EH (cell line): ENCODE measurements at places on chromosomes 2 and 18.

DNA sequence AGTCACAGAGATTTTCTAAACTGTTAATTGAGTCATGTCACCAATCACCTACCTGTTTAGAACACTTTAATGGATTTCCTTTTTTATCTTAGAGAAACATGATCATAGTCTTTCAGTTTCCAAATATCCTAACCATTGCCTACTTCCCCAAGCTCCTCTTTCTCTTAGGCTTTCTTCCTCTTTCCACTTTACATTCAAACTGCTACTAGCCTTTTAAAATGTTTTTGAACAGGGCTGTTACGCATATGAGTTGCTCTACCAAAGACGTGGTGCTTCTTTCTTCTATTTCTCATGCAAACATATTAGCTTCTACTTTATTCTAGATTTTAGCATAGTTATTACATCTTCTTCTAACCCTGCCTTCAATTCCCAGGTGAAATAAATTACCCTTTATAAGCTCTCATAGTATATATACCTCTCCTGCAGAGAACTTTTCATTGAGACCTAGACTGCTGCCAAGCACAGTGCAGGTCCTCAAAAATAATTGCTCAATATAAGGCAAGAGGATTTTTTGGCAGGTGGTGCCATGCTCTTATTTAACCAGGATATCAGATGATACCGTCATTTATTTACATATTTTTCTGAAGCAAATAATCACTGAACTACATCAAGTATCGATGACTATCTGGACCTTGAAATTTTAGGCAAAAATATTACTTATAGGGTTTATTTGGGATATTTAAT, 937.1 kb downstream of the TSN start:
- DNase-seq: no peak

DNA sequence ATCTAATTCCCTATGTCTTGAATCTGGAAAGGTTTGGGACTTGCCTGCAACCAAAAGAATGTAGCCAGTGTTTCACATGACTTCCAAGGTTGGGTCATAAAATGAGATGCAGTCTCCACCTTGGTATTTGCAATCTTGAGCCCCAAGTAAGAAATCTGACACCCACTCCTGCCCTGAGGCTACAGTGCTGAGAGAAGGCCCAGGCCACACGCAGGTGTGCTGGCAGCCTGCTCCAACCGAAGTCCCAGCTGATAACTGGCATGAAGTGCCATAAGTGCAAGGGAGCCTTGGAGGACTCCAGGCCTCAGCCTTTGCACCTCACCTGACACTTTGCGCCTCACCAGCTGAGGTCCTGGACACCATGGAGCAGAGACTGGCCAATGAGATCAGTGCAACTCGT, 182.7 kb downstream of the ANAPC1 start:
- peak; percentile 27 for DNase-seq

GRCh38 chr18:4068552-4069158, 386.5 kb downstream of the DLGAP1 start:
- DNase-seq: peak; percentile 49

DNA sequence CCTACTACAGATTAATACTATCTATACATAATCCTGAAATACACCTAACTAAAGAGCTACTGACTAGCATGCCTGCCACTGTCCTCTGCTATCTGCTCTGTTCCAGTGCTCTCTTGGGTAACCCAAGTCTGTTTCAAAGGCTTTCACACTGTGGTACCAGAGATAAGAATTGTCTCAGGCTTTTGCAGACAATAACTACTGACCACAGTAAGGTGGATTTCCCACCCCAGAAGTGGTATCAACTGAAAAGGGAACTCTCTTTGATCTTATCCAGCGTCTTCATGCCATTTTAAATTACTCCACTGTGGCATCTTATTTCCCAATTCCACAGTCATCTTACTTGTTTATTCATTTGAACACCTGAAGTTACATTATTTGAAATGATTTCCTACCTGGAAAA, 190.2 kb downstream of the IKZF2 start:
- no peak for DNase-seq

- DNase-seq: no peak
Observed at GRCh38 chr2:64166212-64166611, 22.0 kb upstream of the PELI1 start.

GRCh38 chr2:169397697-169398096, 35.4 kb upstream of the LRP2 start:
- peak; percentile 4 for DNase-seq

GRCh38 chr2:67246791-67247190, 150.3 kb upstream of the ETAA1 start:
- DNase-seq: no peak

- DNase-seq: no peak
Observed at GRCh38 chr2:124805060-124805459, 780.0 kb downstream of the CNTNAP5 start.

GRCh38 chr2:111671426-111672150, 212.4 kb downstream of the ANAPC1 start:
- peak; percentile 43 for DNase-seq

DNA sequence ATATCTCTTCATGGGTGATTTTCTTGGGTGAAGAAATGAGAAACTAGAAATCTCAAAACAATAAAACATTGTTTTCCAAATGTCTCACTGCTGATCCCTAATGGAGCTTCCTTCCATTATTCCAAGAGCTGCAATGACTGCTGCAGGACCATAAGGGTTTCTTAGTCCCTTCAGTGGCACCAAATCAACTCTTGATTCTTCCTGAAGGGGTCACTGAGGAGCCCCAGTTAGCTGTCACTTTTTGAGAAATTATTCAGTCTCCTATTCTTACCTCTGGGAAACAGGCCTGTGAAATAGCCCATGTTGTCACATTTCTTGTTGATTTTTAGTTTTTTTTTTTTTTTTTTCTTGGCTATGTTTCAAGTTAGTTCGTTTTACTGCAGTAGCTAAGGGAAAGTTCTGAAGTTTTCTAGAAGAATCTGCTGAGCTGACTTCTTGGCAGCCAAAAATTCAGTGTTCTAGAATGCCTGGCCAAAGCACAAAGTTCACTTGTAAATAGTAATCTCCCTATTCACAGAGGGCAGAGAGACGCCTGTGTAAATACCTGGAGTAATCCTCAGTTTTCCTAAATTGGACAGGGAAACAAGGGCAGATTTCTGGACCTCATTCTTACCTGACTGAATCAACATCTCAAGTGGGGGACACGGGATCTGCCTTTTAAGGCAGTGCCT, 480.0 kb downstream of the RIT2 start:
- DNase-seq: no peak

GRCh38 chr18:13621886-13622619, 104.3 kb downstream of the FAM210A start:
- DNase-seq: no peak

GRCh38 chr2:113872201-113872600, 17.7 kb upstream of the ACTR3 start:
- DNase-seq: peak; percentile 91
